ENCODE measurements at places on chromosomes 6 and 20.

- DNase-seq = no peak
Observed at GRCh38 chr6:35064757-35065440, 76.2 kb downstream of the TCP11 start.

- peak; percentile 90 for DNase-seq
Observed at GRCh38 chr20:25987073-25987927, 290.6 kb upstream of the ZNF337 start.

DNA sequence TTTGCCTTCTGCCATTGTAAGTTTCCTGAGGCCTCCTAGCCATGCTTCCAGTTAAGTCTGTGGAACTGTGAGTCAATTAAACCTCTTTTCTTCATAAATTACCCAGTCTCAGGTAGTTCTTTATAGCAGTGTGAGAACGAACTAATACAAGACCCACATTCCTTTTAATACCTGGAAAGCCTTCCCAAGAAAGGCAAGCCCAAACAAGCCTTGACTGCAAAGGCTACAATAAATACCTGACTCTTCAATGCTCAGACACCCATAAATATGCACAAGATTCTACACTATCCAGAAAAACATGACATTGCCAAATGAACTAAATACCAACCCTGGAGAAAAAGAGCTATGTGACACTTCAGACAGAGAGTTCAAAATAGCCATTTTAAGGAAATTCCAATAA lies 338.8 kb downstream of the HAO1 start:
- DNase-seq = no peak

GRCh38 chr20:47989957-47990356 lies 204.7 kb upstream of the SULF2 start:
- no peak for DNase-seq

- DNase-seq = peak; percentile 48
Observed at GRCh38 chr6:137705160-137706082, 161.6 kb upstream of the TNFAIP3 start.

DNA sequence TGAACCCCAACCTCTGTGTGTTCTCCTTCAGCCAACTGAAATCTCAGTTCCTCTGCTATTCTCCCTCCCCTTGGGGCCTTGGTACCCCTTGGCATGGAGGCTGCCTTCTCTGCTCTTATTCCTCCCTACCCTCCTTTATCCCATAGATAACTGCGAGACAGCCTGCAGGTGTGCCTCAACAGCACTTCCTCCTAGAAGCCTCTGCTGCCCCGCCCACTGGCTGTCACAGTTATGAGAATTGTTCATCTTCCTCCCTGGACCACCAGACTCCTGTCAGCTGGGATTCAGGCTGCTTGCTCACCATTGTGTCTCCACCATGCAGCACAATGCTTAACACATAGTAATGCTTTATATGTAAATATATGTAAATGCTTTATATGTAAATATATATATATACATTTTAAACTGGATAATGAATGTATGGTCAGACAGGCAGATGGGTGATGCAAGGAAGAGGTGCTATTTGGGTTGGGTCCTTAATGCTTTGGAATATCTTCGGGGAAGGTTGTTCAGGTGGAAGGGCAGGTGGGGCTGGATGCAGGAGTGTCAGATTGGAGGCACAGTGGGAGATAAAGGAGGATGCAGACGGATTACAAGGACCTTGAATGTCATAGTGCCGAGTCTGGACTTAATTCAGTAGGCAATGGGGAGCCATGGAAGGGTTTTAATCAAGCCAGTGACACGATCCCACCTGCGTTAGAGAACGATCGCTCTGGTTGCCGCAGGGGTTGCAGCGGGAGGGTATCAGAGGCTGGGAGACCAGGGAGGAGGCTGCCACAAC lies 4.9 kb downstream of the CDH22 start:
- no peak for DNase-seq

Measured in retina (tissue), 1 donor.